ENCODE measurements at places on chromosomes 3 and 15.

DNA sequence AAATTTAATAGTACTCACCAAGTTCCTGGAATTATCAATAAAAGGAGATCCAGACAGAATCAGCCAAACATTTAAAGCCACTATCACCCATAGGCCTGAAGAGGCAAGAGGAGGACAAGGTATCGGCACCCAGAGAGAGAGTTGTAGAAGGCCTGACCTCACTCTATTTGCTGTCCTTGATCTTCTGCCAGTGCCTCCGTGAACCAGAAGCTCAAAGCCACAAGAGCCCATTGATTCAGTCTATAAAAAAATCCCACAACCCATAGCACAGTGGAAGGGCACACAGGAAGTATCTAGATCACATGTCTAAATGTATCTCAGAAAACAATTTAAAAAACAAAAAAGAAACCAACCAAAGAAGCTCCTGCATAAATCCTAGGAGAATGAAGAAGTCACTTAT, 68.6 kb upstream of the FAM174B start:
- no peak for DNase-seq

DNA sequence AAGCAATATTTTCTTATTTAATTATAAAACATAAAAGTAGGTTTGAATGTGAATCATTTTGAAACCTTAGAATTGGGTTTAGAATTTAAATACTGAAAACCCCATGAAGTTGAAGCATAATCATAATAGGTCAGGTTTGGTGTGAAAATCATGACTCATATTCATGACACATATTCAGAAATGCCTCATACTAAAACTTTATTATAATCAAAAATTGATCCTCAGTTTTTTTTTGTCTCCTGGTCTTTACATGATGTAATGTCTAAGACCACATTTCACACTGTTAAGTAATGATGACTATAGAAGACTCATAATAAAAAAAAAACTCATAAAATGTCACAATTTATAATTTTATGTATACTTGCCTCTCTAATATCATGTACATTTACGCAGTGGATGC, 190.4 kb downstream of the FOXP1 start:
- DNase-seq = no peak

GRCh38 chr3:184255291-184256039, 5.9 kb downstream of the CAMK2N2 start:
- no peak for DNase-seq

GRCh38 chr3:59553076-59553475, 503.3 kb upstream of the CFAP20DC start:
- DNase-seq = peak; percentile 44

- no peak for DNase-seq
These were observed 483.7 kb upstream of the FRG2C start for GRCh38 chr3:75180235-75180944.

DNA sequence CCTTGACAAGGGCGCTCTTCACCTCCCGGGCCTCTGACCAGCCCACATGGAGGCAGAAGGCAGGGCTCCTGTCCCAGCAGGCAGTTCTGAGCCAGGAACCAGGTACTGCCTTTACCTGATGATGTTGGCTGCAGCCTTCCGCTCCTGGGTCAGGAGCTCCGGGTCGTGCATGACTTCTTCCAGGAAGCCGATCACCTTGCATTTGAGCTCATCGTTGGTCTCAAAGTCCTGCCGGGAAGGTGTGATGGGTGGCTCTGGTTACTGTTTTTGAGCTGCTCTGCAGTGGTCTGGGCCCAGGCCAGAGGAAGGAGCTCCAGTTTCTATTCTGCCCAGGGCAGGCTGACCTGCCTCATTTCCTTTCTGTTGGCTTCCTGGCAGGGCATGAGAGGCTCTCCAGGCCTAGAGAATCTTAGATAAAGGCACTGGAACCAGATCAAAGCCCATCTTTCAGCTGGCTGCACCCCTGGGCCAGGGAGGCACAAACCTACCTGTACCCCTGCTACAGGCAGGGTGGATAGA, 53.2 kb upstream of the CTSH start:
- DNase-seq = no peak

DNA sequence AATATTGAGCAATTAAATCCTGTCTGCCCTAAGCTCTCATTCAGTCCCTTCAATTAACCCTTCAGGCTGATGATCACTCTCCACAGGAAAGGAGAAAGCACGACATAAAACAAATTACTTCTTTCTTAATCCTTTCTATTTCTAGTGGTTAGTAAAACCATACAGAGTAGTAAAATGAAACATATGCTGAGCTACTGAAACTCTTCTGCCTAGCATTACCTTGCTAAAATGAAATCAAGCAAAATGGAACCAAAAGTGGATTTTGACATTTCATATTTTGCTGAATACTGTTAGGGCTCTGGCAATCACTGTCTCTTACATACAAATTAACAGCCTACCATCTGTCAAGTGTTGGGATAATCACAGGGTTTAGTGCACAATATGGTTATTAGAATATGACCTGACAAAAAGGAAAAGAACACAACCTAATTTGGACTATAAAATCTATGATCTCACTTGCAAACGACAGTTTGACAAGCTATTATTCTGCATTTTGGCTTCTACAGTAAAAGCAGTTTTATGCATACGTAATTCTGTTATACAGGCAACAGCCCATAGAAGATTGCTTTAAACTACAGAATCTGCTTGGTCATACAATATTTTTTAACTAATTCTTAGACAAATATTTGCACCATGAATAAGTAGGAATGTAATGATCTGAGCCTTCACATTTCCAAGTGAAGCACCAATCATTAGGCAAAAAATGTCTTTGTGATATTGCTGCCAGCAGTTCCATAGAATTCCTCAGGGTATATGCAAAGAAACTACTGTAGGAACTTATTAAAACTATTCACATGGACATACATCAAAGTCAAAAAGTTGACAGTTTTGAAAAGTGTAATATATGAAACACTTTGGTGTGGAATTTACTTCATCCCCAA, 105.0 kb downstream of the FHIT start:
- peak; percentile 0 for DNase-seq

GRCh38 chr3:161640181-161640580, 143.6 kb downstream of the OTOL1 start:
- no peak for DNase-seq
